Retina (tissue), 1 donor: ENCODE measurements at places on chromosomes 12 and 14.

GRCh38 chr12:129372348-129372747 is 519.1 kb downstream of the GLT1D1 start:
- DNase-seq = no peak

DNA sequence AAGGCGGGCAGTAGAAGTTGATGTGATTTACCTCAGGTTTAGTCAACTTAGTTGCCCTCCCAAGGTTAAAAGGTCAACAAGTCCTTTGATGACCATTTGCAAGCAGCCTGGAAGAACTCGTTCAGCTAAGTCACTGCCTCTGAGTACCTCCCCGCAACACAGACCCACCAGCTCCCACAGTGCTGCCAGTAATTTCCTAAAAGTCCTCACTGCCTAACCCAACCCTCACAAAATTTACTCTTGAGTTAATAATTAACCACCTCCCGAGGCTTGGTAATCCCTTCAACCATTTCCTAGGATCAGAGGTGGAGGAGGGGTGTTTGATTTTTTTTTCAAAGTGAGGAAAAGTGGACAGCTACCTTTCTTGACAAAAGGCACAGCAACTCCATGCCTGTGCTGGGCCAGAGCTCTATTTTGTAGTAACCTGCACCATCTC is 55.8 kb downstream of the MAP3K9 start:
- DNase-seq = no peak

DNA sequence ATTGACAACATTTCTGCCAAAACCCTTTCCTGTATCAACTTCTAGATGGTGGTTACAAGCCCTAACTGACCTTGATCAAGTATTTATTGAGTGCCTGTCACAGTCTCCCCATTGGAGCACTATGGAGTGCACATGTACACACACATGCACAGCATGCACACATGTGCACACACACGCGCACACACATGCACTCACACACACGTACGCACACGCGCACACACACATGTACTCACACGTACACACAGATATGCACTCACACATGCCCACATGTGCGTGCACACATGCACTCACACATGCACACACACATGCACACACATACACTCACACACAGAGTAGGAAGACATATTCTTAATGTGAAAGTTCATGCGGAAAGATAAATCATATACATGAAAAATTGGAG is 43.7 kb downstream of the MYRFL start:
- DNase-seq = no peak

GRCh38 chr12:119614705-119615104 is 21.1 kb downstream of the TMEM233 start:
- no peak for DNase-seq

DNA sequence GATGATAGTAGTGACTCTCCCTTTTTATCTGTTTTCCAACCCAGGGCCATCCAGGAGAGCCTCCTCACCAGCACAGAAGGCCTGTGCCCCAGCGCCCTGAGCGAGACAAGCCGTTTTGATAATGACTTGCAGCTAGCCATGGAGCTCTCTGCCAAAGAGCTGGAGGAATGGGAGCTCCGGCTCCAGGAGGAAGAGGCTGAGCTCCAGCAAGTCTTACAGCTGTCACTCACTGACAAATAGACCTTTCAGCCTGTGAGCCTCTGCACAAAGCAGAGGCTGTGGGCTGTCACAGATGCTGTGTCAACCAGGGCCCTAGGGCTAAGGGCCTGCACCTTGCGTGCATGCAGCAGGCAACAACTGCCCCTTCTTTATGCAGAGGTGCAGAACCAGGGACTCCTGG is 11.0 kb downstream of the C12orf76 start:
- DNase-seq = no peak

DNA sequence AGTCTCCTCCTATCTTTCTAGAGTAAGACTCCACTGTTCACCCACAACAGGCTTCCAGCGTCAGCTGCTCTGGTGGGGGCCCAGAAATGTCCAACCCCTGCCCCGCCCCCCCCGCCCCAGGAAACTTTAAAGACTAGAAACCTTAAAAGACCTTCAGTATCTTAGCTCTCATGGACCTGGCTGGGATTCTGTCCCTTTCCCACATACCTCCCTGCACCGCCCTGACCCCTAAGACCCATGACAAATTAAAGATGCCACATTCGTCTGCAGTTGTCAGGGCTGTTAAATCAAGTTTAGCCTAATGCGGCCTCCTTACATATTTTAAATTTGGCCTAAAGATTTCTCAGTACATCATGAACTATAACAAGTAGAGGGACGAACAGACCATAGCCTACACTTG is 10.0 kb upstream of the SERPINA10 start:
- DNase-seq = no peak

- DNase-seq = peak; percentile 62
These were observed 417.8 kb upstream of the TMTC1 start for GRCh38 chr12:30201301-30202160.

DNA sequence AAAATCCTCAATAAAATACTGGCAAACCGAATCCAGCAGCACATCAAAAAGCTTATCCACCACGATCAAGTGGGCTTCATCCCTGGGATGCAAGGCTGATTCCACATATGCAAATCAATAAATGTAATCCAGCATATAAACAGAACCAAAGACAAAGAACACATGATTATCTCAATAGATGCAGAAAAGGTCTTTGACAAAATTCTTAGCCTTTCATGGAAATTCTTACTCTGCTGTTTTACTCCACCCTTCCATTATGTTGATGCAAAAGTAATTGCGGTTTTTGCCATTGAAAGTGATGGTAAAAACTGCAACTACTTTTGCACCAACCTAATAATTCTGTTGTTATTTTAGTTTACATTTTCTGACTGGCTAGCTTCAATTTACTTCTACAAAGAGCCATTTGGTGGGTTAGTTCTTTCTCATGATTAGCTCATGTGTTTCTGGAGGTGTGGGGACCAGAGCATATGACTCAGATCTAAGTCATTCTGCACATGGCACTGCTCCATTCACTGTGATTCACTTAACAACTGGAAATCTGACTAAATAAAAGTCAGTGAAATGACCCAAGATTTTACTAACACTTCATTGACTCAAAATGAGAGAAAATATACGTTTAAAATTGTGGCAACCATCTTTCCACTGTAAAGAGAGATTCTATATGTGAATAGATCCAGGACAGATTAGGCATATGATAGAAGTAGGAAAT is 99.9 kb downstream of the TMTC3 start:
- DNase-seq = no peak

DNA sequence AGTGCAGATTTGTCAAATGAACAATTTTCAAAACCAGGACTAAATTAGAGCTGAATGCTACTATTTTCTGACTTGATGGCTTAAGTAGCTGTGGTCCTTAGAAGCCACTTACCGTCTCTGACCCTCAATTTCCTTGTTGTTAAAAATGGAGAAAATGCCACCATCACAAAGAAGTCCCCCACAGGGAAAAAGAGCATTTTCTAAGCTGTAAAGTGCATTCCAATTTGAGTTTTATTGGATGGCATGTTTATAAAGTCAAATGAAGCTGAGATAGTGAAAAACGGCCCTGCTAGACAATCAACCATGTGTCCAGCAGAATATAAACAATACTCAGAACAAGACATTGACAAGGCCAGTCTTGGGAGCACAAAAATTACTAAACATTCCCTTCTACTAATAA is 53.6 kb downstream of the GOLGA5 start:
- DNase-seq = no peak

GRCh38 chr12:54420766-54421144 is 1.7 kb upstream of the ITGA5 start:
- no peak for DNase-seq

GRCh38 chr14:47988175-47988574 is 312.8 kb upstream of the MDGA2 start:
- no peak for DNase-seq

- no peak for DNase-seq
These were observed 18.8 kb downstream of the SLC25A29 start for GRCh38 chr14:100287202-100287997.

- no peak for DNase-seq
These were observed 167.4 kb downstream of the TMTC3 start for GRCh38 chr12:88309546-88309945.

- DNase-seq = no peak
These were observed 63.4 kb upstream of the PPP4R3A start for GRCh38 chr14:91573528-91573893.

- no peak for DNase-seq
These were observed 142.8 kb downstream of the VRK1 start for GRCh38 chr14:96940009-96940408.

GRCh38 chr12:2823483-2823882 is 11.0 kb downstream of the ITFG2 start:
- DNase-seq = no peak

DNA sequence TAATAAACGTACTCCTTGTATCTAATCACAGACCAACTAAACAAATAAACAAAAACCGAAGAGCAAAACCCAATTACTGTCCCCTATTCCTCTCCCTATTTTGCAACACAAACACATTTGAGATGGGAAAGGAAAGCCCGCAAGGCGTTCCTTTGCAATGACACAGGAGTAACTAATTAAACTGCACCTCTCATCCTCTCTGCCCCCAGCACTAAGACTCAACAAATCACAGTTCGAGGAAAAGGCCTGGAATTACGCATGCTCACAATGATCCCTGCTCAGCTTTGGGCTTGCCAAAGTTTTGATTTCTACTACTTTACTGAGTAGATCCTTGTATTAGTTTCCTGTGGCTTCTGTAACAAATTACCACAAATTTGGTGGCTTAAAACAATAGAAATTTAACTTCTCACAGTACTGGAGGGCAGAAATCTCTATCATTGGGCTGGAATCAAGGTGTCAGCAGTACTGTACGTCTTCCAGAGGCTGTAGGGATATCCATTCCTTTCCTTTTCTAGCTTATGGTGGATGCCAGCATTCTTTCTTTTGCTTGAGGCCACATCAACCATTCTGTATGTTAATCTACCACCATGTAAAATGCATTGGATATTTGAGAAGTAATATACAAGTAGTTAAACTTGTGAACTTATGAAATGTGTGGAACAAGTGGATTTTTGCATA is 123.0 kb downstream of the NAV3 start:
- no peak for DNase-seq

DNA sequence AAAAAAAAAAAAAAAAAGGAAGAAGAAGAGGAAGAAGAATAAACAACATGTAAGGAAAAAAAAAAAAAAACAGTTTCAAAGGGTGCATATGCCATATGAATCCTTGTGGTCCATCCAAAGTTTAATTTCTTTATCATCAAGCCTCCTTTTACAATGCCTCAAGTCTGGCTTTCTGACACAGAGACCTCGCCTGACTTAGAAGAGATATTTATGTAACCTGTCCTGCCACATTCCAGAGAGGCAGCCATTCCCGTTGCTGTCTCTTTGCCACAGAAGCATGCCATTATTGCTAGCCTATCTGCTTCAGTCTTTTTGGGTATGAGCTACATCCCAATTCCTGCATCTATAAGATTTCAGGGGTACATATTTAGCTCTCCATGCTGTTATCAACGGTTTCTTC is 596.7 kb upstream of the ATP2B1 start:
- DNase-seq = no peak

GRCh38 chr14:92646952-92647796 is 101.3 kb downstream of the LGMN start:
- DNase-seq = no peak

DNA sequence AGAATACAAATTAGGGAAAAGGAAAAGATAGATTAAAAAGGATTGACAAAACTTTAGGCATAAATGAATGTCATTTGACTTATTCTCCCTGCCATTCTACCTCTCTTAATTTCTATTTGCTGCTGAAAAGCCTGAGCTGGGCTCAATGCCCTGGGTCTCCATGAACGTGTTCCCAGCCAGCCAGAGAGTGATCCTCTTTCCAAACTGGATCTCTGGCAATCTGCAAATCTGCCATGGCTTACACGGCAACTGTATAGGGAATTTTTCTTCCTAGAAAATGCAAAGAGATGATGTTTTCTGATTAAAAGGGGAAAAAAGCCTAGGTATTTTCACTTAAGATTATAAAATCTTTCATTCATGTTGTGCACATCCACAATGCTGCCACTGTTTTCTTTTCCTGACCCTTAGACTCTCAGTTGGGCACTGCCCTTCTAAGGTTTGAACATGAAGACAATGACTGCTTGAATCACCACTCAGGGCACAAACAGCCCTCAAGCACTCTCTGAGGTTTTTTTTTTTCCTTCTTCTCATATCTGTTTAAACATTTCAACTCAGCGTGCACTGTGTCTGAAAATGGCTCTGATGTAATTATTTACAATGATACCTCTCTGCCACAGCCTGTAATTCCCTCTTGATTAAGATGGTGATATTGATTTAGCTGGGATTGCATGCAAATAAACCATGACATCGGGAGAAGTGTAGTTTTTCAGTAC is 60.3 kb downstream of the DACT1 start:
- DNase-seq = no peak

DNA sequence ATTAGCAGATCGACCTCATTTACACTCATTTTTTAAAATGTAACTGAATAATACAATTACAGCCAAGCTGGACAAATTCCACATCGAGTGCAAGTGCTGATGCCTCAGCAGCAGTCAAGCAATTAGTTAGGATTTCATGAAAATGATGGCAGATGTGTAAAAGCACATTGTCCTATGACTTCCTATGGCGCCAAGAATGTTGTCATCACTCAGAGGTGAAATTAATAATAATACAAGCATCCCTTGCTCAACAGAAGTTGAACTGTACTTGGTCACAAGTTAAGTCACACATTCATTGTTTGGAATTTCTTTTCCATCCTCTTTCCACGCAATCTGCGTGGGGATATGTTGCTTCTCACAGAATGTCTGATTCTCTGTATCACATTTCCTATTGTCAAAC is 117.3 kb downstream of the GTF2A1 start:
- DNase-seq = no peak
